Stimulated activated CD4-positive, alpha-beta T cell treated with anti-CD3 and anti-CD28 coated beads, Interleukin-4, amount 100 ng/mL, for 48 hours (primary cell): ENCODE measurements at places on chromosomes 5 and 9.

DNA sequence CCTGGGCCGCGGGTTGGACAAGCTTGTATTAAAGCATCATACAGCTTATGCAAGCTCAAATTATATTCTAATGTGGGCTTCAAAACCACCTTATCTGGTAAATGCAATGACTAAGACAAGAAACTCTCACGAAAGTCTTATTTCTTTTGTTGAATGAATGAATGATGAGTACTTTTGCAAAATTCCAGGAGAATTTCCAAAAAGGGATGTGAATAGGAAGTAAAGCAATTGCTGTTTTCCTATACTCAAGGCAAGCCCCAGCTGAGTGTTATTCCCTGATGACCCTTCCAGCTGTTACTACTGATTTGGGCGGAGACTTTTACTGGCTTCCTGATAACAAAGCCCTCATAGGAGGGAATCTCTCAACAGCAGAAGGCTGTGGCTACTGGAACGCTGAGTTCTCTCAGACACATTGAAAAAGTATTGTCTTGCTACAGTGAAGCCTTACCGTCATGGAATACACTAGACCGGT lies 162.8 kb downstream of the SREK1 start:
- DNase-seq, result no peak

DNA sequence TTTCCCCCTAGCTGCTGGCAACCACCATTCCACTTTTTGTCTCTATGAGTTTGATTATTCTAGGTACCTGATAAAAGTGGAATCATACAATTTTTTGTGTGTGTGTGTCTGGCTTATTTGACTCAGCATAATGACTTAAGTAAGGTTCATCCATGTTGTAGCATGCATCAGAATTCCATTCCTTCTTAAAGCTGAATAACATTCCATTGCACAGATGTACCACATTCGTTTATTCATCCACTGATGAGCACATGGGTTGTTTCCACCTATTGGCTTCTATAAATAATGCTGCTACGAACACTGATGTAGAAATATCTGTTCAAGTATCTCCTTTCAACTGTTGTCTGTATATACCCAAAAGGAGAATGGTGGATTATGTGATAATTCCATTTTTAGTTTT lies 33.7 kb downstream of the AP3B1 start:
- DNase-seq, result no peak

GRCh38 chr5:108467563-108467962 lies 85.7 kb upstream of the FBXL17 start:
- DNase-seq, result no peak

DNA sequence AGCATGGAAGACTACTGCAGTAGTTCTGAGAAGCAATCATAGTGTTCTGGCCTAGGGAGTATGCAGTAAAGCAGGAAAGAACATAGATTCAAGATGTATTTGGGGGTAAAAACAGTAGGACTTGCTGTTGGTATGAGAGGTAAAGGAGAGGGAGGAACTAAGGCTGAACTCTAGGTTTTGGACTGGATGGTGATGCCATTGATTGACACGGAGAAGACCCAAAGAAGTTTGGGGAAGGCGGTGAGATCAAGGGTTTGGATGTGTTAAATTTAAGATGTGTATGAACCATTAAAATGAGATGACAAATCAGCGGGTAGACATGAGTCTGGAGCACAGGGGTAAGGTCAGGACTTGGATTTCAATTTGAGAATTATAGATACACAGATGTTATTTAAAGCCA lies 2.0 kb upstream of the CDC37L1 start:
- DNase-seq, result no peak

GRCh38 chr9:91803151-91803940 lies 146.7 kb downstream of the ROR2 start:
- DNase-seq, result no peak

DNA sequence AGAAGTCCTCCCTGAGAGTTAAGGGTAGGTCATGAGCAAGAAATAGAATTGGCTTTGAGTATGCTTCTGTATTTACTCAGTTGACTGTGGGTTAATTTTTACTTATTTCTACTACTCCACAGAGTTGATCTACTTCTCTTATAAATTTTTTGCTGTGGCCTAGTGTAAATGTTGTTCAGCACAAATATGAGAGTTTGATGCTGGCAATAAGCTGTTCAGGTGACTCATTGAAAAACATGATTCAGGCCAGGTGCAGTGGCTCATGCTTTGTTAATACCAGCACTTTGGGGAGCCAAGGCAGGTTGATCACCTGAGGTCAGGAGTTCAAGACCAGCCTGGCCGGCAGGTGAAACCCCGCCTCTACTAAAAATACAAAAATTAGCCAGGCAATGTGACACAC lies 4.5 kb upstream of the CDK7 start:
- DNase-seq, result no peak

DNA sequence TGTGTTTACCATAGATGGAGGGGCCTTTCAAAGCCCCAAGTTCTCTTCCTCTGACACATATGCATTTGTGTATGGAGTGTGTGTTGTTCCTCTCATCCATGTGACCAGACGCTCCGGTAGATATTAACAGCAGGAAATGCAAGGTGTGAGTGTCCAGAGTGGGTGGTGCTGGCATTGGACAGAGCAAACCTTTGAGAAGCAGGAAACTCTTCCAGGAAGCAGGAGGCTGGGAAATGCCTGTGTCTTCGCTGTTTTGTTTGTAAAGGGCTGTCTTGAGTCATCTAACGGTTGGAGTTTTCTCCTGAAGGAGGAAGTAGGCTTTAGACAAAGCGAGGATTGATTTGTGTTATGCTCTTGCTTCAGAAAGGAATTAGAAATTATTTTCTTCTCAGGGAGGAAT lies 370.9 kb downstream of the PLK2 start:
- DNase-seq, result no peak
